ENCODE measurements at places on chromosomes 5 and 9.
A peak's percentile ranks its signal among the peaks of the same experiment; 100 is the strongest.

GRCh38 chr5:83848941-83849340, 128.3 kb upstream of the HAPLN1 start:
- DNase-seq, result no peak

- DNase-seq, result no peak
These were observed 463.4 kb downstream of the ZNF608 start for GRCh38 chr5:124283031-124283430.

DNA sequence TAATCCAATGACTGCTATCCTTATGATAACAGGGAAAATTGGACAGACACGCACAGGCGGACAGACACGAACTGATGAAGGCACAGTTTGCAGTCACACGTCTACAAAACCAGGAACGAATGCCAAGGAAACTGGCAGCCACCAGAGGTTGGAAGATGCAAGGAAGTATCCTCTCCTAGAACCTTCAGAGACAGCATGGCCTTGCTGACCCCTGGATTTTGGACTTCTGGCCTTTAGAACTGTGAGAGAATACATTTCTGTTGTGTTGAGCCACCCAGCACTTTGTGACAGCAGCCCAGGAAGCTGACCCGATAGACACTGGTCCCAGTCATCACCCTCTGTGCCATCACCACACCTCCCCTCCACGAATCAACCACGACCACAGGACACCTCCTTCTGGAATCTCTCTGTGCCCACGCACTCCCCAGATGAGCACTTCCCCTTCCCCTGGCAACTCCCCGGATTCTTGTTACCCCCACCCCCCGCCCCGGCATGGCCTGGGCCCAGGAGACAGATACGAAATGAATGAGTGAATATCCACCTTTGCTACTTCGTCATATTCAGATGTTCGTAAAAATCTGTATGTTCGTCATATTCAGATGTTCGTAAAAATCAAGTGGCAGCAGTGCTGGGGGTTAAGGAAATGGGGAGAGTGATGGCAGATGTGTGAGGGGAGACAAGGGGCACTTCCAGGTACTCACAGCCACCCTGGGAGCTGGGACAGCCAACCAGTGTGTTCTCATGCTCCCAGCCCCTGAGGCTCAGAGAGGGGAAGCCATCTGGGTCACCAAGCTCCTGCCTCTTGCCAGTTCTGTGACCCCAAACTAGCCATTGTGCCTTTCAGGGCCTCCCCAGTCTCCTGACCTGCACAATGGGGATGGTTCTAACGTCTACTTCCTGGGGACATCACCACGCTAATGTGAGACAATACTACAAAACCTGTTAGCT, 18.5 kb downstream of the GBGT1 start:
- DNase-seq, result no peak

DNA sequence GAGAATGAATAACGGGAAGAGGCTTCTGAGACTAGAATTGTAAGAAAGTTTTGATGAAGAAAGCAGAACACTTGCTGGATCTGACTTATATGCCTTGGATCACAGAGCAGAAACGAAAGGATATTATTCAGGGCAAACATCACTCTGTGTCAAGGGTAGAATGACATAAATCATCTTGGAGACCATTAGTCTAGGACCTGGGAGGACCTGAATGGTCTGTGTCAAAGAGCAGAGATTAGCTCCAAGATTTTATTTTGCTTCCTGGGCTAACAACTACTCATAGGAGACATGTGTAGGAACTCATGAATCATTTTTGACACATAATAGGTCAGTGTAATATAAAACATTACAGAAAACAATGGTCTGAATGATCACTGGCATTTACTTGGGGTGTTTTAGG, 417.9 kb downstream of the SLCO4C1 start:
- DNase-seq, result no peak

DNA sequence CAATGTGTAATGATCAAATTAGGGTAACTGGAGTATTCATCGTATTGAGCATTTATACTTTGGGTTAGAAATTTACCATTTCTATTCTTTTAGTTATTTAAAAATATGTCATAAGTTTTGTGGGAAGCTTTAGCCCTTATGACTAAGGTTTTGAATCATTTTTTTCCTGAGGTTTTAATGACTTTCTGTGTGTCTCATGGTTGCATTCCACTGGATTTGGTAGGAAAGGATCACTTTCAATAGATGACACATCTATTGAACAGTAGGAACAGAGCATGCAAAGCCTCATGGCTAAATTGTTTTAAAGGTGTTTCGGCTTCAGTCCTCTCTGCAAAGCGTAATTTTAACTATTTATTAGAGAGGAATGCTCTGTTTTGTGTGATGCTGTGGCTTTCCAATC, 512.4 kb upstream of the CHD1 start:
- DNase-seq, result no peak

DNA sequence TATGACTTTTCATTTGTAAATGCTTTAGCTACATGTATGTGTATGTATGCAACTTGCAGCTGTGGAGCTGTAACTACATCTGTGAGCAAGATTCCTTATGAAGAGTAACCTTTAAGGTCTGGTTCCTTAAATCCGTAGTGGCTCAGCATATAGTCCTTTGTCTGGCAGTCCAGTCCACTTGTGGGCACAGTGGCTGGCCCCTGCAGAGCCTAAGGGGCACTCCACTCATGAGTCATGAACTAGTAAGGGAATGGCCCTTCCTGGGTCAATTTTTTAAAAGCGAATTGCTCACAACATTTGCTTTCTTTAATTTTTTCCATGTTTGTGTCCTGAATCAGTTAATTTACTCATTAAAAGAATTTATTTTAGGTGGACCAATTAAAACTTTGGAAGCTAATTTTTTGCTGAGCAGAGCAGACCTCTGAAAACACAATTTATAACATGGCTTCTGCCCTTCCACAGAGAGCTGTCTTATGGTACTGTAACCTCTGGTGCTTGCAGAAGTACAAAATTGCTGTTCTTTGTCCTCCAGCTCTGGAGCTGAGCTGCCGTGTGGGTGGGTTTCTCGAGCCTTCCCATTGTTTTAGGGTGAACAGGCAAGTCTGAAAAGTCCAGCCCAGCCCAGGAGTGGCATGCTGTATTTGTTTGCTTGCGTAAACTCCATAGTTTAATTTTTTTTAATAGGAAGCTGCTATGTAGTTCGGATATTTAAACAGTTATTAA, 110.1 kb downstream of the MVB12B start:
- DNase-seq, result no peak

DNA sequence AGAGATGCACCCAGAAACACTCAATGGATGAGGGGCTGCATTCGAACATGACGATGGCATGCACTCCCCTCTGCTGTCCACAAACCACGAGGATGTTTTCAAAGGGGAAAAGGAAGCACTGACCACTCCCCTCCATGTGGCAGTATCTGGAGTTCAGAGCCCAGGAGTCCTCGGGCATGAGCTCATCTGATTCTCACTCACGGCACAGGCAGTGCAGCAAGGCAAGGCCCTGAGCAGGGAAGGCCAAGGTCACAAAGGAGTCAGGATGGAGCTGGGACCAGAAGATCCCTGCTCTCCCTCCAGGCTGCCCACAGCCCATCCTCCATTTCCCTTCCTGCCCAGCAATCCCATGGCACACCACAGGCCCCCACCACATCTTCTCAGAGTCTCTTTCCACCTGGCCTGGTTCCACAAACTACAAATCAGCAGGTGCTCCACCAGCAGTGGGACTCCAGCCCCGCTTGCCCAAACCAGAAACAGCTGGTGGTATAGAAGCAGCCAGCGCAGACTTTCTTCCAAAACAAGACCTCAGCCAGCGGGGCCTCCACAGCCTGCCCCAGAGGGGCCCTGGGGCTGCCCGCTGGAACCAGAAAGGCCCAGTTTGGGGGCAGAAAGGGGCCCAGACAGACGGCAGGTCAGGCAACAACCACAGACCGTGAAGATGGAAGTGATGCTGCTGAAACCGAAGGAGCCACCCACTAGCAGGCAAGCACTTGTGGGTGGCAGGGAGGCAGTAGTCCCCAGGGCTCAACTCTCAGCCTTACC, 12.2 kb downstream of the TNIP1 start:
- DNase-seq, result no peak

GRCh38 chr9:136122425-136123383, 4.0 kb upstream of the TMEM250 start:
- DNase-seq, result peak; percentile 82

DNA sequence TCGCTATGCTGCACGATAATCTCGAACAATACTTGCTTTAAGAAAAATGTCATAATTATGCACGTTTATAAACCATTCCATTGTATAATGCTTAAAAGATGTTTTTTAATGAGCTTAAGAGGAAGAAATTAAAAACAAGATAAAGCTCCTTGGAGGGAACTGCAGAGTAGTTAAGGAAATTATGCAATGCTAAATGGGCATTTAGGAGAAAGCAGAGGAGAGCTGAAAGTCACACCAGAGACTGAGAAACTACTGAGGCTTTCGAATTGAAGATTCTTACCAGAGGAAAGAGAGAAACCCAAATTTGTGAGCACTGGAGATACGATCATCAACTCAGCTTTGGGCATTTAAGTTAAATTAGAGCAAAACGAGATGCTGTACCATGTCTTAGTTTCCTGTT, 119.4 kb downstream of the CDH10 start:
- DNase-seq, result no peak

DNA sequence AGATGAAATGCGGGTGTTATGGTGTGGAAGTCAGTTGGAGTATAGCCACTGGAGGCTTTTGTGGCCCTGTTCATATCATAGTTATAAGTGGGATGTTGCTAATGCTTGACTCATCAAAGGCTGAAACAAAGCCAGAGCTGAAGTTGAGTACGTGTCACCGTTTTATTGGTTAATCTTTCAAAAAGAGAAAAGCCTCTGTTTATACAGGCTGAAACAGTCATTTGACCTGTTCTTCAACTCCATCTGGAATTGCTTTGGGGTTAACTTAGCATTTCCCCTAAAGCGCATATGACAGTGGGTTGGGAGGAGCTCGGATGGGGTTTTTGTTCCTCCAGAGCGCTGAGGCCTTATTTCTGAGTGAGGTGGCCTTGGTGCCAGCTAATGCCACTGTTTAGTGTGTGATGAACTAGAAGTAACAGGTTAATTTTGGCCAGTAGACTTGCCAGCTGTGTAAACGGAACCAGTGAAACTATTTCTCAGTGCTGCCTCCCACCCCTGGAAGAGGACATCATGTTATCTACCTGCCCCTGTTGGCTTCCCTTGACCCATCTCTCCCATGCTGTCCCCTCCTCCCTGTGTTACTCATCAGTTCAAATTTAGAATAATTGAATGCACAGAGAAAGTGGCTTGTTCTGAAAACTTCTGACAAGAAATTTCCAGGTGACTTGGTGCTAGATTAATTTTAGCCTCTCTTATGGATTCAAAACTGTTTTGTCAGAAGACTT, 34.2 kb downstream of the MTAP start:
- DNase-seq, result no peak

- DNase-seq, result no peak
These were observed 8.3 kb downstream of the OLFM1 start for GRCh38 chr9:135095470-135096407.

DNA sequence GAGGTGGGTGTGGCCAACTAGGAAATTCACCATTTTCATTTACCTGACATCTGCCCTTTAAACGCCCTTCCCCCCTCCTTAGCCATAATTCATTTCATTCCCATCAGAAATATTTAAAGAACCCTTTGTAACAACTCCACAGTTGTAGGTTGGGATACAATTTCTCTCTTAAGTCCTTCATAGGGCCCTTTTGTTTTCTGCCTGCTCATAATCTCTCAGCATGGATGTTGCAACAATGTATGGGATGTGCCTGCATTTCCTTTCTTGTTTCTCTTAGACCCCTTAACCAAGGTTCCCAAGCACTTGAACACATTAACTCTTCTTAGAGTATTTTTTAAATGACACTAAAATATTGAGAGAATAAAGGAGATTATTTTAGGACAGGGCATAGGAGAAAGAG, 51.7 kb upstream of the MYO10 start:
- no peak for DNase-seq

All from activated naive CD4-positive, alpha-beta T cell treated with anti-CD3 and anti-CD28 coated beads, Interleukin-2, amount 50 U/mL, for 16 hours (primary cell).